ENCODE measurements at places on chromosomes 13 and 19.

GRCh38 chr19:49827034-49827433 lies 8.9 kb downstream of the MED25 start:
- DNase-seq: no peak

- no peak for DNase-seq
Observed at GRCh38 chr13:94640721-94641120, 39.1 kb downstream of the GPR180 start.

GRCh38 chr19:28217022-28217421 lies 995.9 kb downstream of the UQCRFS1 start:
- no peak for DNase-seq

DNA sequence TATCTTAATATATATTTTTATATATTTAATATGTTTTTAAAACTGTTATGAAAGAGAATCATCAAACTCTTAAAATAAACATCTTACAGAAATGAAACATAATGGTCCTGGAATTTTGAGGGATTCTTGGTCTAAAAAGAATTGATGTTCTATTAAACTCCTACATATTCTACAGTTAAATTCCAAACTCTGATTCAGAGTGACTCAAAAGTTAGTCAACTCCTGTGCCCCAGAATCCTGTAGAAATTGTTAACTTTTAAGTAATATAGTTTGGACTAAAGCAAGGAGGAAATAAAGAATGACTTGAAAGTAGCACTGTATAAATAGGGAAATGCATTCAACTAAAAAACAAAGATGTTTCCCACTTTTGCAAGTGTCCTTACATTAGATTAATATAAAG lies 47.7 kb downstream of the FNDC3A start:
- no peak for DNase-seq

- no peak for DNase-seq
Observed at GRCh38 chr13:21979161-21979806, 308.4 kb downstream of the FGF9 start.

GRCh38 chr19:5397804-5398692 lies 57.2 kb upstream of the ZNRF4 start:
- DNase-seq: no peak

DNA sequence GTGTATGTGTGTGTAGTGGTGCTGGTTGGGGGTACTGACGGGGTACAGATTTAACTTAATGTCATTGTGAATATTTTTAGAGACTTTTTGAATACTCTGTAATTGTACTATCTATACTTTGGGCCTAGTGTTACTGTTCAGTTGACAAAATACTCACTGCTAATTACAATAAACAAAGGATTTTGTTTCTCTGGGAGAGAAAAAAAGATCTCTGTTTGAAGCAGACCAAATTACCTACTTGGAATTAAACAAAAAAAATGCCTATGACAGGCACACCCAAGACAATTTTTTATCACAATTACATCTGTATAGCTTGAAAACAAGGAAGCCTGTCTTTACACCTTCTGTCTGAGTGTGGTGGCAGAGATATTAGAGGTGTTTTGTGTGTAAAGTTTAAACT lies 45.1 kb downstream of the OLFM4 start:
- DNase-seq: no peak

GRCh38 chr19:33504058-33504444 lies 17.5 kb downstream of the PEPD start:
- DNase-seq: no peak

- DNase-seq: no peak
Observed at GRCh38 chr13:46369506-46370277, 17.4 kb downstream of the RUBCNL start.

GRCh38 chr13:78022164-78022877 lies 103.7 kb upstream of the EDNRB start:
- no peak for DNase-seq

DNA sequence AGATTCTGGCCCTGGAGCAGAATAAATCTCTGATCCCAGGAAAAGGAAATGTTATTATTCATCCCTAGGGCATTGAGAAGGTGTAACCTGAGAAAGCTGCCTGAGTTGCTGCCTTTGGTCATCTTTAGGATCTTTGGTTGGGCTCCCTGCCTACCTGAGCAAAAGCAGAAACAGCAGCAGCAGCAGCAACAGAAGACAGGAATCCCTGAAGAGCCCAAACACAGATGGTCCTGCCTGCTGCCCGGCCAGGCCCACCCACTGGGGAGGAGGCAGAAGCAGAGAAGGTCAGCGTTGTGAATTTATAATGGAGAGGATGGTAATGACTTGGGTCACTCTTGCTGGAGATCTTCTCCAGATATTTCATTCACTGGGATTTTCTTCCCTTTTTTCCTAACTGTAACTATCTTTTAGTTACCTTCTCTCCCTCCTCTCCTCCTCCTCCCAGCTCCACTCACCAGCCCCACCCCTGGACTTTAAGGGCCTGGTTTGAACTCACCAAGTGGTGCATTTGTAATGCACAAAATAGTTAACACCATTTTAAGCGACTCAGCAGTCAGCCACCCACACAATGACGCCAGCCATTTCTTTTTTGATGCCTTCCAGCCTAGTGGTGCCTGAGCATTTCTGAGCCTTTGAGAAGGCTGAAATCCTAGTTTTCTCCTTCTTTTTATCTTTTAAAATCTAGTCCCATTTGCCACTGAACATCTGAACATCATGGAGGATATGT lies 91.7 kb downstream of the HSPH1 start:
- DNase-seq: no peak

GRCh38 chr19:14450168-14450874 lies 17.2 kb downstream of the PKN1 start:
- no peak for DNase-seq

DNA sequence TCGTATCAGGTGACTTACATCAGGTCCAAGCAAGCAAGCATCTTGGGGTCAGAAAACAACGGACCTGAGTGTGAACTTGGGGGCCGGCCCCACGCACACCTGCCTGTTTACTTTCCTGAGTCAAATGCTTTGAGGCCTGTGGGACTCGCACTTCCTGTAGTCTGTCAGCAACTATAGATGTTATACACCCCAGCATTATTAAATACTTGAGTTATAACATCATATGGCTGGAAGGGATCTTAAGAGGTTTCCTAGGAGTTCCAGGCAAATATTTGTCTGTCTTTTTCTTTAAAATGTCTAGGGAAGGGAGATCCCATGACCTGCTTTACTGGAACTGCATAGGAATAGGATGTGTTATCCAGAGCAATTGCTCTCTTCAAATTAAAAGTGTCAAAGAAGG lies 280.6 kb downstream of the SHISA2 start:
- DNase-seq: no peak

DNA sequence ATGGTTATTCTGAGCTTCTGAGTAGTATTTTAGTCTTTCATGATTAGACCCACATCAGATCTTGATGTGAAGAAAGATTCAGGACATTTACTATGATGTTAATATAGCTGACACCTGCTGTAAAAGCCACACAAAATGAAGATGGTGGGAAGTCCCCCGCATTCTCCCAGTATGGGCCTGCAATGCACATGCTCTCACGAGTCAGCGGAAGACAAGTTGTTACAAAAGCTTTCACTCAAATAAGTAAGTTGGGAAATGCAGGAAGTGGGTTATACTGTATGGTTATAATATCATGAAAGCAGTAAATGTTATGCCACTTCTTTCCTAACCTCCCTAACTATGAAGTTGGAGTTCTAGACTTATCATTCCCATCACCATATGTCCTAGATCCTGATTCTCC lies 171.9 kb downstream of the KLF5 start:
- DNase-seq: no peak

DNA sequence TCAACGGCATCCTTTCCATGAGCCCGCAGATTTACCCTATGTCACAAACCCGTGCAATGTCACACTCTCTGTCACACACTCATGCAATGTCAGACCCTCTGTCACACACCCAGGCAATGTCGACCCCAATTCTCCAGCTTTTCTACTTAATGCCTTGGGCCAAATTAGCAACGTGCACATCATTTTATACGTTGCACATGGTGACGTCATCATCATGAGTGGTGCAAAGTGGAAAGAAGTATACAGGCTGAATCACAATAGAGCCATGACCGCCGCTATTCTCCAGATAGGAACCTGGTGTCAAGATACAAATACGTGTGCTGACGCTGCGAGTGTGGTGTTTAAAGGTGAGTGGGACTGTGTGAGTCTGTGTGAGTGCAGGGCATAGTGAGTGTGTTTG lies 21.7 kb upstream of the ZNF845 start:
- no peak for DNase-seq

- no peak for DNase-seq
Observed at GRCh38 chr19:20840371-20840770, 64.3 kb downstream of the ZNF66 start.

- DNase-seq: peak; percentile 32
Observed at GRCh38 chr19:52140032-52140710, 433 bp upstream of the ZNF616 start.

DNA sequence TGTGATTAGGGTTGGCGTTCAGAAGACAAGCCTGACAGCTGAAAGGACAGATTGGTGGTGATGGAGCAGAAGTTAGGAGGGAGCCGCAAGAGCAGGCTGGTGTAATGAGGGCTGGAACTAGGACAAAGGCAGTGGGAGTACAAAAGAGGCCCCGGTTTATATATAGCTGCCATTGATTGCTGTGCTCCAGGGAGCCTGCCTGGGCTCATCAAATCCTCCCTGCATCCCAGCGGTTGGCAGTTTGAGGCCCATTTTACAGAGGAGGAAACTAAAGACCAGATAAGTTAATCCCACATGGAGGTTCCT lies 123.7 kb downstream of the CACNA1A start:
- DNase-seq: no peak

DNA sequence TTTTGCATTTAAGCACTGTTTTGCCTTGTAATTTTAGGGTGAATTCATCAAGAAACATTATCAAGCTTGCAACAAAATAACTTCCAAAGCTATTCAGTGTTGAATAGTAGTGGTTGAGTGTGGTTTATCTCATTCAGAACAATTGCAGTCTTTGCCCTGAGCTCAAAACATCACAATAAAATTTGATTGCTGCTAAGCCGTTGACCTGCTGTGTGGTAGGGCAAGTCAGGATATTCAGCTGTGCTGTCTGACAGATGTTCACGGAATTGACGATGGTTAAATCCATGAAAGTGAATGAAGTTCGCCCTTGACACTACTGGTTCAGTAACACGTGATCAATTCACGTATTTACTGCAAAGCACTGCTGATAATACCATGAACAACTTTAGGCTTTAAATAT lies 66.9 kb downstream of the GJA3 start:
- DNase-seq: no peak

GRCh38 chr19:45339629-45340028 lies 921 bp upstream of the KLC3 start:
- DNase-seq: no peak

DNA sequence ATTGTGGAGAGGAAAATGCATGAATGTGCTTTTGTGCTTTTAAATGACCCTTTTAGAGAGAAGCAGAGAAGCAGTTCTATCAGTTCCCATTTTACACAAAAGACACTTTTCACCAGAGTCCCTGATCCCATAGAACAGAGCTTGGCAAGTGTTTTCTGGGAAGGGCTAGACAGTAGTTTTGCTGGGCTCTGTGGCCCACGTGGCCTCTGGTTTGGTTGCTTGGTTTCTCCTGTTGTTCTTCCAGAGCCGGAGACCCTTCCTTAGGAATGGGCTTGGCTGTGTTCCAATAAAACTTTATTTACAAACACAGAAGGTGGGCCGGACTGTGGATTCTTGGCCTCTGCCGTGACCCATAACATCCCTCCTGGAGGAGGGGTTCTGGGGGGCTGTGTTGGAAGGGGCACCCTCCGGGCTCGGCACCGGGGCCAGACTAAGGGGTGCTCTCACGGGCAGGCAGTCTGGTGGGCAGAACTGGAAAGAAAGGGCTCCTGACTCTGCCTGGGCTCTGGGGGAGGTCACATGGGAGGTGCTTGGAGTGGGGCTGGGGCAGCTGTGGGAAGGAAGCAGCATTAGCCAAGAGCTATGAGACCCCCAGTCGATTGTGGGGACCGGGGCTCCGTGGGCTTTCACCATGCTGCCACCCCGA lies 3.2 kb downstream of the SPPL2B start:
- peak; percentile 27 for DNase-seq

GRCh38 chr13:90552702-90553101 lies 794.8 kb upstream of the MIR17HG start:
- DNase-seq: no peak

DNA sequence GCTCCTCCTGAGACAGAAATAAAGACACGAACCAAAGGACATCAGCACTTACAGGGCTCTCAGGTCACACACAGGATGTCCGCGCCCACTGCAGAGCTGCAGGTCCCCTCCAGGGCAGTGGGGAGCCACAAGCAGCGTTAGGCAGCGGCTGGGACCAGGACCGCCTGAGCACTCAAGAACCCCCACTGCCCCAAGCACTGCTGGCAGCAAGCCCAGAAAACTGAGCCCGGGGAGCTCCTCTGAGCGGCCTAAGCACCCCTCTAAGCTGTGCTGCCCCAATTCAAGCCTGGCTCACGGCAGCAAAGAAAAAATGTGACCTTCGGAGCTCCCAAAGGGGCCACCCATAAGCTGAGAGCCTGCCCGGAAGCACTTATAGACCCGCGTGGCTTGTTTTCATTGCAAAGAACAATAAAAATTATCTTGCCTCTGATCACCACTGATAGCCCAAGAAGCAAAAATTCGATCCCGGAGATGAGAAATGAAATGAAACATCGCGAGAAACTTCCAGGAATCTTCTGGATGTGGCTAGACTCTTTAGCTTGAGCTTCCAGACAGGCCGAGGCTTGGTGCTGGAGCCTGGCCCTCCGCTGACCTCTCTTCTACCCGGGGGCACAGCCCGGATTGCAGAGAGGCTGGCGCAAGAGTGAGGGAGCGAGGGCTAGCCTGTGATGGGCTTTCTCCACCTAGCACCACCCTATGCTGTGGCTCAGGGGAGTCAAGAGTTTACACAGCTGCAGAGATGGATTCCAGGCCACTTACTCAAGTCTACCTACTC lies 6.3 kb downstream of the DPP9 start:
- no peak for DNase-seq

DNA sequence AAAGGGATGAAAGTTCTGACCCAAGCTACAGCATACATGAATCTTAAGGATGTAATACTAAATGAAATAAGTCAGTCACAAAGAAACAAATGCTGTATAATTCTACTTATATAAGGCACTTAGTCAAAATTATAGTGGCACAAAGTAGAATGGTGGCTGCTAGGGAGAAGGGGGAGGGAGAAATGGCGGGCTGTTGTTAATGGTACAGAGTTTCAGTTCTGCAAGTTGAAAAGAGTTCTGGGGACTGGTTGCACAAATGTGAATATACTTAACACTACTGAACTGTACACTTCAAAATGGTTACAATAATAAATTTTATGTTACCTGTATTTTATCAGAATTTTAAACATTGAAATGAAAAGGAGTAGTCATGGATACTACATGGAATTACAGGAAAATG lies 48.9 kb upstream of the CLDN10 start:
- no peak for DNase-seq

DNA sequence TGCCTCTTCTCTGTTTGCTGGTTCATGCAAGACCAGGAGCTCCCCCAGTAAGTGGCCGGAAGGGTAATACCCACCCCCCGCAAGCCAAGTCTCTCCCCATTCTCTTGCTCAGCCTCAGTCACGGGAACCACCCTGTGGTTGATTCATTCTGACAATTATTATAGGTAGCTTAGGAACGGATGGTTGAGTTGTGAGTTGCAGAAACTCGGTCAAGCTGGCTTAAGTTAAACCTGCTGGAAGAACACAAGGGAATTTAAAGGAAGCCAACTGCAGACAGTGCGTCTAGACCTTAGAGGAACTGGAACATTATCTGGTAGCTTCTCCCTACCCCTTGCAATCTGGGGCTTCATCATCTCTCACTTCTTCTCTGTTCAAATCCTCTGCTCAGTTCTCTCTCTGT lies 8.9 kb downstream of the FPR1 start:
- no peak for DNase-seq

Measured in amygdala (tissue), 56 donors.